ENCODE measurements at places on chromosomes 2 and 18.
A peak's percentile ranks its signal among the peaks of the same experiment; 100 is the strongest.

DNA sequence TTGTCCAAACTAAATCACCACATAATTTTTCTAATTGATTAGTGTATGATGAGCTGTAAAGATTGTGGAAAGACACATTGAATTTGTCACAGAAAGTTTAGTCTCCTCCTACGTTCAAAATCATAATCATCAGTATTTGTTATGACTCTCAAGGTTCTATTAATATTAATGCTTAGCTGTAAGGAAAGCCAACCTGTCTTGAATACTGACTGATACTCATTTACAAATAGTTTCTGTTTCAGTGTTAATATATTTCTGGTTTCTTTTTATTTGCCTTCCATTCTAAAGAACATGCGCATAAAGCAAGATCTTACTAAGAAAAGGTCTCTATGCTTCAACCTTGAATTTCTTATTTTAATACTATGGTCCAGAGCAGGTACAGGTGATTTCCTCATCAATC is 55.1 kb downstream of the CPS1 start:
- DNase-seq: no peak

GRCh38 chr2:102059151-102059550 is 67.4 kb downstream of the IL1R2 start:
- DNase-seq: no peak

- DNase-seq: no peak
These were observed 47.5 kb downstream of the FRZB start for GRCh38 chr2:182818925-182819324.

GRCh38 chr2:33106115-33106514 is 159.4 kb downstream of the LTBP1 start:
- DNase-seq: no peak

- DNase-seq: no peak
These were observed 11.8 kb downstream of the GULP1 start for GRCh38 chr2:188303363-188304031.

DNA sequence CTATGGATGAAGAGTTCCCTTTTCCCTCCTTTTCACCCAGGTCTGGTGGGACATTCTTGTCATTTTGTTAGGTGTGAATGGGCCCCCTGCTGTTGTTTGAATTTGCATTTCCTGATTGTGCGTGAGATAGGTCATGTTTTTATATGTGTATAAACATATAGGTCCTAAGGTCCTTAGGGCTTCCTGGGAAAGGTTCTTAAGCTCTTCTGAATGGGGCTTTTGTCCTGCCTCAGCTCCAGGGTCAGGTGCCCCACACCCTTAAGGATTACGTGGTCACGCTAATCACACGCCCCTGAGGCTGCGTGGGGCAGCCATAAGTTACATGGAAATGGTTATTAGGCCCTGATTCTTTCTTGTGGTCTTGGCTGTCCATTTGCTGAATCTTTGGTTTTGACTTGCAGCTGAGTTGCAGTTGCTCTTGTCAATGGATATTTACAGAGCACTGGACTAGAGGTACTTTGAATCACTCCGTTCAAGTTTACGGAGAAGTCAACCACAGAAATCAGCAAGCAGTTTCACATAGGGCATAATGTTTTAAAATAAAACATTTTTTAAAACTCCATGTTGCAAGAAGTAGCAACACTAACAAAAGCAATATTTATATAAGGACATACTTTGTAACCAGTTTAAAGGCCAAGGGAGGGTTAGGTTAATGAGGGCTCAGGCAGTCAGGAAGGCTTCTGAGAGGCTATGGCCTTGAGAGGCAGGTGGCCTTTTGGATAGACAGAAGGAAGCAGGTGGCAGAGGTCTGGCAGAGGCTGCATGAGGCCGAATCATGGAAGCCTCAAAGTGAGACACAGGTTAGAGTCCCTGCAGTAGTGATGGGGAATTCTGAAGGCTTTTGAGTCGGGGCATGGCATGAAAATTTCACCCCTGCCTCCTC is 24.2 kb downstream of the LIPG start:
- no peak for DNase-seq

DNA sequence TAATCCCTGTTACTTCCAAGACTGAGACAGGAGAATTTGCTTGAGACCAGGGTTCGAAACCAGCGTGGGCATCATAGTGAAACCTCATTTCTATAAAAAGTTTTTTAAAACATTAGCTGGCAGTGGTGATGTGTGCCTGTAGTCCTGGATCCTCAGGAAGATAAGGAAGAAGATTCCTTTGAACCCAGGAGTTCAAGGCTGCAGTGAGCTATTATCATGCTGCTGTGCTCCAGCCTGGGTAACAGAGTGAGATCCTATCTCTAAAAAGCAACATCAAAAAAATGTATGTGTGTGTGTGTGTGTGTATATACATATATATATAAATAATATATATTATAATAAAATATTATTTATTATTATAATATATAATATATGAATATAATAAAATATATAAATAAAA is 1417.6 kb upstream of the CDH2 start:
- no peak for DNase-seq

DNA sequence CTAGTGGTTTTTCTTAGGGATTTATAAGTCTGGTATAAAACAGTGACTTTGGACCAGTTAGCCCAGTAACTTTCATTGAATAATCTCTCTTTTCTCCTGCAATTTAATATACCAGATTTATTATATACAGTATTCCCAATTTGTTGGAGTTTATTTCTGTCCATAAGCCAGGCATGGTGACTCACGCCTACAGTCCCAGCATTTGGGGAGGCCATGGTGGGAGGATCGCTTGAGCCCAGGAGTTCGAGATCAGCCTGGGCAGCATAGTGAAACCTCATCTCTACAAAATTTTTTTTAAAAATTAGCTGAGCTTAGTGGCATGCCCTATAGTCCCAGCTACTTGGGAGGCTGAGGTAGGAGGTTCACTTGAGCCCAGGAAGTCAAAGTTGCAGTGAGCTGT is 26.7 kb downstream of the CNNM4 start:
- no peak for DNase-seq

- no peak for DNase-seq
These were observed 73.6 kb downstream of the DDX1 start for GRCh38 chr2:15665067-15665942.

DNA sequence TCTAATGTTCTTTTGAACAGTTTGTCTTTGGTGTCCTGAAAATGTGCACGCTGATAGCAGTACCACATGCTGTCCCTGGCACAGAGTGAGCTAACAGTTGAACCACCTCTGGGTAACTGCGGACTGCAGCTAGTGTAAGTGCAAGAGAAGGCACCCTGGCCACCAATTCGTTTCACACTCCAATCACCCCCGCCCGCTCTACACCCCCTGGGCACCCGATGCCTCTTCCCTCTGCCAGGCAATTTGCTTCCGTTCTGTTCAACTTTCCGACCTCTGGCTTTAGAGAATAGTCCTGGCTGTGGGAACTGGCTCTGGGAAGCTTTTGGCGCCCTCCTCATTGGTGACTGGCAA is 1.4 kb downstream of the DOCK10 start:
- no peak for DNase-seq

DNA sequence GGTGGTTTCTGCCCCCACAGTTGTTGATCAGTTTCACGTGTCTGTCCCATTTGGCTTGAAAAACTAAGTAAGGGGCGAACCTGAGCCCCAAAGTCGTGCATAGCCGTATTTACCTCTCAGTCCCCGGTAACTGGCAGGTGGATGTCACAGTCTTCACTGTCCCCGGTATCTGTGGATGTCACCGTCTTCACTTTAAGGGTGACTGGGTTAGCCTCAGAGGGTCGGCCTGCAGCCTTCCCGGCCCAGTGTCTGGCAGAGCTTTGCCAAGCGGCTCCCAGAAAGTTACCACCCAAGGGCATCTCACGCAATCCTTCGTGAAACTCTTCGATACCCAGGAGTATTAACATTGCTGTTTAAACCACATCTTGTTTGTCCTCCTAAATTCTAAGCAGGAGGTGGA is 125.3 kb upstream of the CTDP1 start:
- DNase-seq: no peak

- DNase-seq: no peak
These were observed 237.9 kb upstream of the MMADHC start for GRCh38 chr2:149825473-149825872.

GRCh38 chr2:238117199-238118154 is 17.3 kb downstream of the ESPNL start:
- no peak for DNase-seq

DNA sequence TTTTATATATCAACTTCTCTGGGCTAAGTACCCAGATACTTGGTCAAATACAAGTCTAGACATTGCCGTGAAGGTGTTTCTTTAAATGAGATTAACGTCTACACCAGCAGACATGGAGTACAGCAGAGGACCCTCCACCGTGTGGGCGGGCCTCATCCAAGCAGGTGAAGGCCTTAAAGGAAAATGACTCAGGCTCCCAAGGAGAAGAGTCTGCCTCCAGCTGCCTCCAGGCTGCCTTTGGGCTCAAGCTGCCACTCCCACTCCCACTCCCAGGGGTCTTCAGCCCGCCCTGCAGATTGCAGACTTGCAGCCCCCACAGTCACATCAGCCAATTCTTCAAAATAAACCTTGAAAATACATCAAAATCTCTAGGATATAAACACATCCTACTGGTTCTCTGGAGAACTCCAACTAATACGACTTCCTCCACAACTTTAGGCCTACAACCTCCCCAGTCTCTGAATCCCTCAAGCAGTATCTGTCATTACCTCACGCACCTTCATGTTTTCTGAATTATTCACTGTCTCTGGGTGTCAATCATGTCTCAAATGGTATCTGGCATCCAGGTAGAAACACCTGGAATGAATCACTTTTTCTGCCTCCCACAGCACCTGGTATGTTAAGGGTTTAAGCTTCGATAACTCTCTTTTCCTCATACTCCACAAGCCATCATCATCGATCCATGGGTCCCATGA is 6.9 kb downstream of the ITGB1BP1 start:
- no peak for DNase-seq

GRCh38 chr2:216775043-216775453 is 79.7 kb upstream of the IGFBP5 start:
- DNase-seq: peak; percentile 58

DNA sequence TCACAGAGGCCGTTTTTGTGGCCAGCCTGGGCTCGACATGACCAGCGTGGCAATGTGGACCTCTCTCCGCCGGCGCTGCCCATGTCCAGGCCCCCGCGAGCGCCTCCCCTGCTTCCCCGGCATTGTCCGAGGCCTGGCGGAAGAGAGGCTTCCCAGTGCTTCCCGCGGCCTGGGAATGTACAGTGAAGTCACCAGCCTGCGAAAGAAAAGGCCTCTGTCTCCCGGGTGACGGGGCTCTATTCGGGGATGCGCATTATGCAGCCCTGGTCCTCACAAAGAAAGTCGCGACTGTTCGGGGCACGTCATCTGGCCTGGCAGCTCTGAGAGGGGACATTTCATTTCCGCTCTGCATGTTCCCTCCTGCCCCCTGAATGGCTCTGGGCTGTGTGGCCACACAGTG is 109.2 kb upstream of the AGAP1 start:
- no peak for DNase-seq

DNA sequence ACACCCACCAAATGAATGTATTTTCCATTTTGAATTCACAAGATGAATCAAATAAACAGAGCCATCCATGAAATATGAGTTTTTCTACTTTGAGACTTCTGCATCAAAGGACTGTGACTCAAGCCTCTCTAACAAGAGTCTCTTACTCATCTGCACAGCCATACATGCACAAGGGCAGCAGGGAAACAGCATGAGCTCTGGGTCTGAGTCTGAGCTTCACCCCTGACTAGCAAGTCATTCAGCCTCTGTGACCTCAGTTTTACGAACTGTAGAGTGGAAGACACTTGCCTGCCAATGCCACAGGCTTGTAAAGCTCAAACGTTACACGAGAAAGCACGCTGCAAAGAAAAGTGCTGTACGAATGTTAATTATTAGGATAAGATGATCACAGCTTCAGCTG is 42.9 kb downstream of the MREG start:
- DNase-seq: no peak

GRCh38 chr2:133885847-133886246 is 317.6 kb upstream of the NCKAP5 start:
- no peak for DNase-seq

DNA sequence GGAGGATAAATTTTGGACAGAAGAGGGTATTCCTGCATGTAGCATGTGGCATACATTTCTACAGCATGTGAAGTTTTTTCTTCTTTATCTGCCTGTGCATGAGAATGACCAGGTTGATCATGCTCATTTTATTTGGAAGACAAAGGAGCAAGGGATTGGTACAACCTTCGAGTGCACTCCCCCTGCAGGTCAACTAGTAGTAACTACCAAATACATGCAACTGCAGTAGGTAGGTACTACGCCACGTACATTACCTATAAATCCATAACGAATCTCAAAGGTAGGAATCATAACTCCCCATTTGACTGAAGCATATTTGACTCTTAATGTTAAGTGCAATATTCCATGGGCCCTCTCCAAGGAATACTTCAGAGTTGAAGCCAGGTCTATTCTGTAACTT is 763.9 kb downstream of the TSN start:
- no peak for DNase-seq

- no peak for DNase-seq
These were observed 22.1 kb upstream of the IGFBP5 start for GRCh38 chr2:216717491-216717901.

DNA sequence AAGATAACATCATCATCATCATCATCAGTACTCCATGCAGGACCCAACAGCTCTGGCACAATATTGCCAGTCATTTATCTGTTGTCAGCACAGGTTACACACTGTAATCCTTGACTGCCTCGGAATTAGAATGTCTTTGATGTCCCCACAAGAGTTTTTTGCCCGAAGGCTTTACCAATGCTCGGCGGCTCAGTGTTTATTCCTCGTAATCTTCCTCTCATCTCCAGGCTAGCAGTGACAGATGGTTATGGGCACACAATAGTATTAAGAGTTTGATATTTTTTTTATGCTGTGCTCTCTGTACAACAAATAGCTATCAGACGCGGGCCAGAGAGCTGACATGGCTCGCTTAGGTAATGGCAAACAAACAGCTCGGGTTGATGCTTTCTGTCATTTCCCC is 515.2 kb downstream of the ZEB2 start:
- no peak for DNase-seq

DNA sequence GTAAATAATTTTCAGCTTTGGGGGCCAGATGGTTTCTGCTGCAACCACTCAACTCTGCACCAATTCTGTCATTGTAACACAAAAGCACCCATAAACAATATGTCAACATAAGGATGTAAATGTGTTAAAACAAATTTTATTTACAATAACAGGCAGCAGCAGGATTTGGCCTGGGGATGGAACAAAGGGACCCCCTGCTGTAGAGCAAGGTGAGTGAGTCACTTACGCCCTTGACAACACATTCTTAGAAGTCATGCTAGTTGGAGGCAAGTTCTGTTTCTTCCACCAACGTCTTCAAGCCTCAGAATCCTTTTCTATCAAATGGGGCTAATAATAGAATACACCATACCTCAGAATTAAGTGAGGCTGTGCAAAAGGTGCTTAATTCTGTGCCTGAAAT is 610.2 kb upstream of the SYT4 start:
- no peak for DNase-seq

- DNase-seq: peak; percentile 52
These were observed 1.7 kb downstream of the RNU4ATAC start for GRCh38 chr2:121532347-121532766.

All from renal pelvis (tissue), 12 donors.